Right cardiac atrium (tissue), 5 donors: ENCODE measurements at places on chromosomes 1 and 21.

- no peak for DNase-seq
Observed at GRCh38 chr1:18132711-18133541, 25.3 kb downstream of the IGSF21 start.

DNA sequence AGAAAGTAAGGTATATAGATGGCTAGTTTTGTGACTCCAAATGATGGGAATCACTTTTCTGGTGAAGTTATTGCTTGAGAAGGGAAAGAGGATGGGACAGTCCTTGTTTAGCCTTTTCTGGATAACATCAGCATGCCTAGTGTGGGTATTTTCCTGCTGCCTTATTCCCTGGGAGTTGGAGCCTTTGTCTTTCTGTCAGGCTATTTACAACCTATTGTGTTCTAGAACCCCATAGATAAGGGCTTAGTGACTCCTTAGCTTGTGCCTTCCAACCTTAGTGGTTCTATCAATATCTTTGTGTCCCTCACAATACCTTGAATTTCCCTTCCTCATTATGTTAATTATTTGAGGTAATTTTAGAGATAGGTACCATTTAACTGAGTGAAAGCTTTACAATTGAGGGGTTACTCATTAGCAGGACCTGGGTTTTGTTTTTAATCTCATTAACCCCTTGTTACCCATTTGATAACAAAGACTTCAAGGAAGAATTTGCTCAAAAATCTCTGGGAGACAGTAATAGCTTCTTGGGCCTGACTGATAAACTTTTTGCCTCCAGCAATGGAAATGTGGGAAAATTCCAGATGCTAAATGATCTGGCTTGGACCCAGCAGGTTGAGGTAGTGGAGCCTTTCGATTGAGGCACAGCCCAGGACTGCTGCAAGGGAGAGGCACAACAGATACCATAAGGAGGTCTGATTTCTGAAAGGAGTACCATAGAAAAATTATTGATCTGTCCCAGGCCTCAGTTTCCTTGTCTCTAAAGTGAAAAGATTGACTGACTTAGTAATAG, 49.0 kb downstream of the CACHD1 start:
- no peak for DNase-seq

- peak; percentile 79 for DNase-seq
Observed at GRCh38 chr1:22826604-22827580, 116.3 kb downstream of the EPHB2 start.

DNA sequence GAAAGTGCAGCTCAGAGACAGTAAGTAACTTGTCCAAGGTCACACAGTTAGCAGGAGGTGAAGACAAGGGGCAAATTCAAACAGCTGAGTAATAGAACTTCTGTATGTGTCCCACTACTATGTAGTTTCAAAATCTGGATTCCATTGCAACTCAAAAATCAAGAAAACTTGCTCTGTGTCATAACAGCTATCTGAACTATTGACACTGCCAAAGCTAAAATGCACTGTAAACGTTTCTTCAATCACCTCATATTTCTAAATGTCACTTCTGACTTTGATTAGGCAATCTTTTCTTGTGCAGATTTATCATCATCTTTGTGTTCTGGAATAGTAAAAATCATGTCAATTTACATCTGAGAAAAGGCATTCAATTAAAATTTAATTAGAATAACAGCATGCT, 957.6 kb downstream of the MRPL39 start:
- no peak for DNase-seq

- DNase-seq, result no peak
Observed at GRCh38 chr1:234613128-234613875, 3.3 kb upstream of the IRF2BP2 start.

GRCh38 chr1:208387908-208388811, 144.0 kb upstream of the PLXNA2 start:
- DNase-seq, result no peak

DNA sequence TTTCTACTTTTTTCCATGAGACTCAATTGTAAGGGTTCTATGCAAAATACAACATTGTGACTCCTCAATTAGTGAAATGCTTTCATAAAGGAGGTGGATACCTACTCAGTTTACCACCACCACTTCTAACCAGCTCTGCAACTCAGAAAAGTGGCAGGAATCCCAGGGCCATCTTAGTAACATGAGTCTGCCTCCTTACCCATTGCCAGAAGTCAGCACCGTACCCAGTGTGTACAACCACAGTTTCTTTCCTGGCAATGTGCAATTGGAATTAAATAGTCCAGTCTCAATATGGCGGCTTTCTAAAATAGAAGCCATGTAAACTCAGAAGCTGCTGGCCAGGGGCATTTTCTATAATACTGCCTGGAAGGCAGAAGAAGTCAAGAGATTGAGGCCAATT, 32.1 kb downstream of the TESK2 start:
- no peak for DNase-seq

- peak; percentile 76 for DNase-seq
Observed at GRCh38 chr1:204578867-204579664, 62.9 kb downstream of the MDM4 start.

- DNase-seq, result no peak
Observed at GRCh38 chr1:76262601-76263000, 188.1 kb downstream of the ST6GALNAC3 start.

GRCh38 chr1:64865105-64865757, 101.1 kb downstream of the JAK1 start:
- no peak for DNase-seq

DNA sequence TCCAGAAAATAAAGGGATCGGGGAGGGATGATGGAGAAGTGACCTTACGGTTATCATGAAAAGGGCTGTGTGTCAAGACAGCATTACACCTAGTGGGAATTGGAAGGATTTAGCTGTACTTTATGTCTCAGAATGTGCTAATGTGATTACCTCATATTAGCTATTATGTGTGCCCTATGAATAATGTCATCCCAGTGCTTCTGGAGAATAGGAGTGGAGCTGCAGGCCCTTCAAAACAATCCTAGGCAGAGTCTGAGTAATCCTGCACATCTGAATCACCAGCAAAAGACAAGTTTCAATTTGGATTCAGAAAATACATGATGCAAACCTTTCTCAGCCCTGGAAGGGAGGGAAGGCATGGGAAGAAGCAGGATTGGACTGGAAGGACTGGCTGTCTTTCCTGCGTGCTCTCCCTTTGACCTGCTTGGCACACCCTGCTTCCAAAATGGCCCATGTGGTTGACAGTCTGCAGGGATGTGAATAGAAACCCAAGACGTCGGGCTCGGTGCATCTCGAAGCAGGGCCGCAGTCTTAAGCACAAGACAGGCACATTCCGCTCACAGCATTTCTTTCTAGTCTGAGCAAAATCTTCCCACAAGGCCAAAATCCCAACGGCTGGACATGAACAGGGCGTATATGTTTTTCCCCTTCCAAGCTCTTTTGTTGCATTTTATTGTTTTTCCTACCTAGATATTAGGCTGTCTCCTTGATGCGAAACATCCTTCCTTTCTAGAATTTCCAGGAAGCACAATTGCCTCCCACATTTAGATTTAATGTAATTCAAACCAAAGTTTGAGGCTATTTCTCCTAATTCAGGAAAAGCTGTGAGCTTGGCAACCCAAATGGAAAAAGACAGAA, 54.3 kb upstream of the TARBP1 start:
- peak; percentile 79 for DNase-seq

- DNase-seq, result no peak
Observed at GRCh38 chr21:42200906-42201614, 17.9 kb upstream of the ABCG1 start.

DNA sequence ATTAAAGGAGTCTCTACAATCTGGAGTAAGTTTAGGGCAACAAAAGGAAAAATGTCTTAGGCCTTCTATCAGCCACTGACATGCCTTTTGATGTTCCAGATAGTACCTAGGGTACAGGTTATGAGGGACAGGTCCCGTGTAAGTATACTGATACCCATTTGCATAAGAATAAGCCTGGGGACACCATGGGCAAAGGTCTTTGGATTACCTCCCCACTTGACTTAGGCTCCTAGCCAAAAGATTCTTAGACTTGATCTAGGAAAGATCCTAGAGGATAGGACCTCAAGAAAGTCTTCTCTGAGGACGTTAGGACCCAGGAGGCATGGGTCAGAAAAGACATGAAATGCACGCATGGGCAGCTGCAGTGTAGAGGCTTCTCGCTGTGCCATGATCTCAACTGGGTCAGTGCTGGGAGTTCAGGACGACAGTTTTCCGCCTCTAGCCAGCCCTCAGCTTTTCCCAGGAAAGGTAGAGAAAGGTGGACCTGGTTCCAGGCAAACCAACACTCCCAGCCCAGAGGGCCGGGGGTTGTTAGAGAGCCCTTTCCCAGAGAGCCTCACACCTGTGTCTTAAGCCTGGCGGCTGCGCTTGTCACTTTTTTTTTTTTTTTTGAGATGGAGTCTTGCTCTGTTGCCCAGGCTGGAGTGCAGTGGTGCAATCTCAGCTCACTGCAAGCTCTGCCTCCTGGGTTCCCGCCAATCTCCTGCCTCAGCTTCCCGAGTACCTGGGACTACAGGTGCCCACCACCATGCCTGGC, 26.6 kb downstream of the MSTO1 start:
- DNase-seq, result no peak

GRCh38 chr21:45741691-45742090, 98.2 kb downstream of the PCBP3 start:
- no peak for DNase-seq

GRCh38 chr1:8527941-8528340, 210.0 kb downstream of the SLC45A1 start:
- DNase-seq, result no peak

- no peak for DNase-seq
Observed at GRCh38 chr1:239483391-239483790, 97.0 kb downstream of the CHRM3 start.

GRCh38 chr21:41488080-41488479, 19.9 kb downstream of the TMPRSS2 start:
- no peak for DNase-seq

GRCh38 chr21:37940691-37941090, 24.4 kb upstream of the KCNJ6 start:
- no peak for DNase-seq

GRCh38 chr1:9892563-9893528, 17.2 kb downstream of the CTNNBIP1 start:
- no peak for DNase-seq

DNA sequence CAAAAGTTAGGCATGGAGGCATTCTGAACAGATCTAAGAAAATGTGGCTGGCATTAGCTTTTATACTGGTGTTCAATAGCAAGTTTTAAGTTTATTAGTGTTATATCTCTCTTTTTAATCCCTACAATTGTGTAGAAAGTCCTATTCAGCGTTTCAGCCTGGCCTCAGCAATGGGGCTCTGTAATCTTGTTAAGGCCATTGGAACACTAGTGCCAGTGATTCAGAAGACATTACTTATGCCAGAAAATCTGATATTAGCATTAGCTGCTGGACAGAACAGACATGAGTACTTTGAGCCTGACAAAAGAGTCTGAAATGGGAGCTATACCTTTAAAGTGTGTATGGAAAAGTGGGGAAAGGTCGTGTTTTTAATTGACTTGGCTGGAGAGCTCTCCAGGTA, 167.0 kb downstream of the NEGR1 start:
- DNase-seq, result no peak
